Stimulated activated CD4-positive, alpha-beta T cell treated with anti-CD3 and anti-CD28 coated beads, TNF-alpha, amount 100 ng/mL, for 1 hour (primary cell): ENCODE measurements at places on chromosomes 11 and 22.

DNA sequence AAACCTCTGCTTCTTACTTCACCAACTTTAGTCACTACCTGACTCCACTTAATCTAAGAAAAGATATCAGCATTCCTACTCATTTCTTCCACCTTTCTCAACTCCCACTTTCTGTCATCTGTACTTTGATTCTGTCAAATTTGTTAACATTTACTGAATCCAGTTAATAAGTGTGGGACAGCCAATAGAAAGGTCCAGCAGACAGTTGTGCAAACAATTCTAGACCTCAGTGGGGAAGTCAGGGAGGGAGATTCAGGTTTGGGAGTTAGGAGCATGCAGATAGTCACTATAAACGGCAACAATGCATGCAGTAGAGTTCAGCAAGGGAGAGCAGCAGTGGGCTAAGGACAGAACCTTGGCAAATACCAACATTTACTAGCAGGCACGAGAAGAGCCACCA is 4.1 kb downstream of the FBXO3 start:
- DNase-seq: no peak

- DNase-seq: no peak
These were observed 112.1 kb downstream of the LRRC32 start for GRCh38 chr11:76558473-76558872.

GRCh38 chr11:48150213-48150612 is 66.4 kb upstream of the OR4B1 start:
- DNase-seq: no peak

GRCh38 chr22:25137577-25138525 is 61.8 kb upstream of the CRYBB3 start:
- DNase-seq: no peak

DNA sequence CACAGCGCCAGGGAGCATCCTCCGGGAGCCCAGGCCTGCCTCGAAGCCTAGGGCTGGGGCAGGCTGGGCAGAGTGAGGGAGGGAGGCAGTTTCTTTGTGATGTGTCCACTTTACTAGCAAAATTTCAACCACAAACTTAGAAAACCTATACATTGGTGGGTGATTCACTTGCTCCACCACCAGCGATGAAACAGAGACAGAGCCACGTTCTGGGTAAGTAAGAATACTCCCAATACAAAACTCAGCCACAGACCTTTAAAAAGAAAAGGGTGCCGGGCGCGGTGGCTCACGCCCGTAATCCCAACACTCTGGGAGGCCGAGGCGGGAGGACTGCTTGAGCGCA is 22.3 kb downstream of the CDKN1C start:
- DNase-seq: no peak

DNA sequence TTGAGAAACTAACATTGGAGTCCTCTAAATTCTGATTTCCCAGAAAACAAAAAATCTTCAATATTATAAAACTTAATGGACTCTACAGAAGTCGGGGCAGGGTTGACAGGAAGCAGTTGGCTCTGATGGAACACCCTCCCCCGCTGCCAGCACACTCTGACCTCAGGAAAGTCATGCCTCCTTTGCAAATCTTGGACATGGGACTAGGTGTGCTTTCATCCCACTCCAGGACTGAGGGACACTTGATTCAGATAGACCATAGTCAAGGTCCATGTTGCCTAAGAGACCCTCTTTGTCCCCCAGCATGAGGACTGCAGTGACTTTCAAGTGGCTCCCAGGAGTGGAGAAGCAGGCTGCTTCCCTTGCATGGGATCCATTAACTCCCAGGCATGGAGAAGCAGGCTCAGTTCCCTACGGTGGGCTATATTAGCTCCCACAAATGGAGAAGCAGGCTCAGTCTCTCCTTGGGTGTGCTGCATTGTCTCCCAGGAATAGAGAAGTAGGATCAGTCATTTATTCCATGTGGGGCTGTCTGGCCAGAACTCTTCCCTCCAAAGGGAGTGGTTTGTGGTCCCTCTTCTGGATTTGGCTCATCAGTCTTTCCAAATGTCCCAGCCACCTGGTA is 38.3 kb downstream of the C22orf31 start:
- DNase-seq: no peak

- DNase-seq: no peak
These were observed 798.0 kb downstream of the DLG2 start for GRCh38 chr11:84829162-84829561.

- DNase-seq: no peak
These were observed 586 bp downstream of the OR56A5 start for GRCh38 chr11:5967708-5968107.

- no peak for DNase-seq
These were observed 21.5 kb downstream of the ASCC2 start for GRCh38 chr22:29816539-29816938.

GRCh38 chr22:49514641-49515040 is 313.0 kb downstream of the BRD1 start:
- no peak for DNase-seq

DNA sequence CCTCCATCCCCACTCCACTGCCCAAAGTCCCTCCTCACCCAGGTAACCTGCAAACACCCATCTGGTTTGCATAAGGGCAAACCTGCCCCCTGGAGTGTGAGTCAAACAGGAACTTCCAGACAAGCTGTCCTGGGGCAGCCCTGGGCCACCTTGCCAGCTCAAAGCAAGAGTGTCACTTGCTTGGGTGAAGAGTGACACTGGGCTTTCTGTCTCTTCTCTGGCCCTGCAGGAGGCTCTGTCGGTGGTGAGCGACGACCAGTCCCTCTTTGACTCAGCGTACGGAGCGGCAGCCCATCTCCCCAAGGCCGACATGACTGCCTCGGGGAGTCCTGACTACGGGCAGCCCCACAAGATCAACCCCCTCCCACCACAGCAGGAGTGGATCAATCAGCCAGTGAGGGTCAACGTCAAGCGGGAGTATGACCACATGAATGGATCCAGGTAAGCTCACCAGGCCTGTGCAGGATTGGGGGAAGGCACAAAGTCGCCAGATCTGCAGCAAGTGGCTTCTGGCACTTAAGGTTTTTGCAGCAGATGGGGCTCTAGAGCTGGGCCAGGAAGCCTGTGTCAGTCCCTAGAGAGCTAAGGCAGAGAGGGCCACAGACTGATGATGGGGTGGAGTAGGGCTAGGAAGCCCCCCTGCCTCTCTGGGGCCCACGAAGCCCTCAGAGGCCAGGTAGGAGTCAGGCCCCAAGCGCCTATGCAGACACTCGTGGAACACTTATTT is 64.2 kb downstream of the FLI1 start:
- DNase-seq: no peak

- DNase-seq: no peak
These were observed 11.0 kb upstream of the SHANK2 start for GRCh38 chr11:71263386-71263785.

GRCh38 chr11:43012606-43013005 is 299.2 kb upstream of the API5 start:
- no peak for DNase-seq

- DNase-seq: no peak
These were observed 12.9 kb downstream of the RTN4R start for GRCh38 chr22:20254975-20255946.

DNA sequence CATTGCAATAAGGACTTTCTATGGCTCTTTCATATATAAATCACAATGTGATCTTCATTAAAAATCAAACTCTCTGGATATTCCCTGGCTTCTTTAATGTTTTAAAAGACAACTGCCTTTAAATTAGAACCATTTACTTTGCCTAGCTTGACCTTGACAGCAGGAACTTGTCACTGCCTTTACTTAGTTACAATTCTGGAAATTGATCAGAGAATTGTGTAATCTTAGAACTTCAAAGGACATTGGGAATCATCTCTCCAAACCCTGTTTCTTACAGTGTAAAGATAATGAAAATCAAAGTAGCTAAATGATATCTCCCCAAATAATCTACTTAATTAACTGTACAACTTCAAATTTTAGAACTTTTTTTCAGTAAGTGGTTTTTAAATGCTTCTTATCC is 517.6 kb upstream of the CCDC179 start:
- no peak for DNase-seq

DNA sequence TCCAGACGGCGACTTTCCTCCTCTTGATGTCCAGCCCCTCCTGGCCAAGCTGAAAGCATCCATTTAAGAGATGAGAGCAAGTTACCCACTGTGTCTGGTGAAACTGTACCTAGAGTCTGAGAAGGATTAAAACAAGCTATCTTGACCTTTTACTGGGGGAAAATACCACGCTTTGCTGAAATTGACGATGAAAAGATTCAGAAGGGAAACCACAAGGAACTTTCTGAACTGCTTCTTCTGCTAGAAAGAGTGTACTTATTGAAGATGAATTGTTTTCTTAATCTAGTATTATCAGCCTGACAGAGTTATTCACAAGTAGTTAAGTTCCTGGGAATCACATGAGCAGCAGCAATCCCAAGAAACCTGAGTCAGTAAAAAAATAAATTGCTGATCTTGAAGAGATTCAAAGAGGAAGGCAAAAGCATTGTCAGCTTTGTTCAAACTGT is 13.1 kb upstream of the MS4A6A start:
- no peak for DNase-seq

- DNase-seq: no peak
These were observed 6.6 kb upstream of the GRAMD4 start for GRCh38 chr22:46613606-46614021.

DNA sequence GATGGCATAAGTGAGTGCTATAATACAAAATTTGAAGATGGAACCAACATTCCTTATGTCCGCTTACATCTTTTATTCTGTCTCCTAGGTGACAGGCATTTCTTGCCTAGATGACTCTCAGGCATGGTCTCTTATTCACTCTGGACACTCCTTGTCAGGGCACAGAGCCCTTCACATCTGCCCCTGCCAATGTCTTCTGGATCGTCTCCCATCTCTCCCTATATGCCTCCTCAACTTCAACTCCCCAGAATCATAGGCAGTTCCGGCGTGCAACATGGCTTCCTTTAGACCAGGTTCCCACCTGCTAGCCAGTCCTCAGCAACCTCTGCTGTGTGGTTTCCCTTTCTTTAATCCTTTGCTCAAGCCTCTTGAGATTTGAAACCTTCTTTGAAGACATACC is 300.9 kb downstream of the TENM4 start:
- no peak for DNase-seq

DNA sequence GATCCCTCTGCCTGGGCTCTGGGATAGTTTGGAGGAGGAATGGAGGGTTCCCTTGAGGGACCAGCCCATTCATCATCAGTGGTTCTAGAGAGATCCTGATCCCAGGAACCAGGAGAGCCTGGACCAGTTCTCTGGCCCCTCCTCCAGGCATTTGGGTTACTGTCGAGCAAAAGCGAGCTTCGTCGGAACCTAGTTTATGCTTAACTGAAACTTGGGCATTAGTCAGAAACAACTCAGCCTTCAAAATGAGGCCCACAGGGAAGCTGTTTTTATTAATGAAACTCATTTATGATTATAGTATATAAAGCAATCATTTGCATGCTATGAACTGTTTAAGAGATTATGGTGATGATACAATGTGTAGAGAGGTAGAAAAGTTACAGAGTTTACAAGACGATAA is 61.4 kb downstream of the LIF start:
- DNase-seq: no peak

DNA sequence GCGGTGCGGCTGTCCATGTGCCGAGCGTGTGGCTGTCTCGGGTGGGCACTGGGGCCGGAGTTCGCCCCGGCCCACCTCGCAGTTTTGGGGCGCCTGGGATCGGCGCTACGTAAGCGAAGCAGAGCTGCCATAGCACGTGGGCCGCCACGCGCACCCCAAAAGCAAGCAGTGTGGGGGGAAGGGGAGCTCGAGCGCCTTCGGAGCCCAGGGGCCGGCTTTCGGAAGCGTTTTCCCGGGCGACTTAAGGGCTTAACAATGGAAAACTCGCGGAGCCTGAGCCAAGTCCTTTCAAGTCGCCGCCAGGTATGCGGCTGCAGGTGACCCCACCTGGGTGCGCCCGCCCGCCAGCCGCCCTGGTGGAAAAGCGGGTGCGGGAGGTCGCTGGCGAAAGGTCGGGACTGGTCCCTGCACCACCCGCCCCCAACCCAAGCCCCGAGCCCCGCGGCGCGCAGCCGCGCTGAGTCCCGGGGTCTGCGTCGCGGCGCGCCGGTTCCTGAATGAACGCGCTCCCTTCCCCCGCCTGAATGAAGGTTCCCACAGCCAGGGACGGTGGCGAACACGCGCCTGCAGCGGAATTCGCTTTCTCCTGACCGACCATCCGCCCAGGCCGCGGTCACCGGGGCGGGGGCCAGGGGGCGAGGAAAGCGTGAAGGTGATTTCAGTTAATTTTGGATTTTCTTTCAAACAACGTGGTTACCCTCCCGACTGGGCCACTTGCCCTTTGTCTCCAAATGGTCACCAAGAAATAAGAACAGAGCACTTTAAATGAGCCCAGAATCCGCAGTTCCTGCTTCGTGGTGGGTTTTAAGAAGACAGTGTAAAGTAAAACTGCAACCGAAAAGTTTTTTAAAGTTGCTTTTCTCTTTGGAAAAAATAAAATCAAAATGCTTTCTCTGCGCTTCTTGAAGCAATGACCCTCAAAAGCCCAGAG is 2.8 kb upstream of the CCND1 start:
- DNase-seq: no peak

DNA sequence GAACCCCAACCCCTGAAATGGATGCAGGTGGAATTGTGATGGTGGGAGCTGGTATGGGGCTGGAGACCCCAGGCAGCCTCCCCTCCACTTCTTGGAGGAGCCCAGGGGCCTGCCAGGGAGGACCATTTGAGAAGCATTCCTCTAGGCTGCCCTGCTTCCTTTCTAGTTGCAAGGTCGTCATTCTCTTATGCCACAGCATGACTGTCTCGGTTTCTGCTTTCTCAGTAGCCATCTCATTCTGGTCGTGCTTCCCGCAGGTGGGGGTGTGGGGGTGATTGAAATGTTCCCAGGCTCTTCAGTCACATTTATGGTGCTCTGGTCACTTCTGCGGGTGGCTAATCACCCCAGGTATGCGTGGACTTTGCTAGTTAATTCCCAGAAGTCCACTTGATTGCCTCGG is 223.7 kb upstream of the TBCEL start:
- no peak for DNase-seq

GRCh38 chr22:32567544-32567943 is 92.9 kb downstream of the FBXO7 start:
- no peak for DNase-seq

DNA sequence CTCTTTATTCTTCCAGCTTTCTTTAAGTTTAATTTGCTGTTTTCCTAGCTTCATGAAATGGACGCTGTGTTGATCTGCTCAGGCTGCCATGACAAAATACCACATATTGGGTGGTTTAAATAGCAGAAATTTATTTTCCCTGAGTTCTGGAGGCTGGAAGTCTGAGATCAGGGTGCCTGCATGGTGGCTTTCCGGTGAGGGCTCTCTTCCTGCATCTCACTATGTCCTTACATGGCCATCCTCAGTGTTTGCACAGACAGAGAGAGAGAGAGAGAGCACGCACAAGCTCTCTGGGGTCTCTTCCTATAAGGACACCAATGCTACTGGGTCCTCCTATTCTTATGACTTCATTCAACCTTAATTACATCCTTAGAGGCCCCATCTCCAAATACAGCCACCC is 28.7 kb downstream of the MCAM start:
- no peak for DNase-seq

- DNase-seq: no peak
These were observed 233.8 kb upstream of the NCAM1 start for GRCh38 chr11:112727341-112727841.

DNA sequence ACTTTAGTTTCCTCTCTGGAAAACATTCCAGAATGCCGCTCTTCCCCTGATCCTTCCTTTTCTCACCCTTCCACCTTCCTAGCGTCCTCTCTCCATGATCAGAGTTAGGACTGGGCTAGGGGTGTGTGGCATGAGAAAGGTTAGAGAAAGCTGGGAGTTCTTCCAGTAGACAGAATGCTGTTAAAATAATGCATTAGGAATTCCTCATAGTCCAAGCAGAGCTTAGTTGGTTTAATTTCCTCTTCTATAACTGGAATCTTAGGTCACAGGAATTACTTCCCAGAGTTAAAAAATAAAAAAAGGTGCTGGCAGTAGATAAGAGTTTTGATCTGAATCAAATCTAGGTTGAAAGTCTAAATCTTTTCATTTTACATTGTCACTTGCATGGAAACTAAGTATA is 37.2 kb upstream of the ADORA2A start:
- DNase-seq: no peak
